ENCODE measurements at places on chromosomes 12 and 14. TPM values are rescaled to one million over a fixed set of nuclear protein-coding genes. Genes with fewer than 3 reads are reported as not detected.

DNA sequence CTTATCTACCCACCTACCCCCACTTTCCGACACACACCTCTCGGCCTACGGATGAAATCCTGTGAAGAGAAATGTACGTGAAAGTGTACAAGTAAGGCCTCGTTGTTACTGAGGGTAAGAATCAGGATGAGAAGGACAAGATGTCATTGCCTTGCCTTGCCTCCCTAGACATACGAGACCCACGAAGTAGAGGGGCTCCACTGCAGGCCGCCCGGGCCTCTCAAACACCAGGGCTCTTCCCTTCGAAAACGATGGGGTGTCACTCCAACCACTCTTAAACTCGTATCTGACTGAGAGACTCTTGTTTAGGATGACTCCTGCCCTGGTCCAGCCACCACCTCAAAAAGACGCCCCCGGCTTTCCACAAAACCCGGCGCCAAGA lies 498 bp downstream of the RACGAP1 start:
- no peak for DNase-seq

GRCh38 chr12:46663318-46663717 lies 162.5 kb downstream of the SLC38A4 start:
- no peak for DNase-seq

GRCh38 chr14:100783630-100784370 lies 42.1 kb upstream of the MEG3 start:
- DNase-seq, result no peak

Gene EPS8
- polyA plus RNA-seq, result 52.8 TPM

GRCh38 chr12:88693837-88694445 lies 113.7 kb upstream of the KITLG start:
- DNase-seq, result no peak

DNA sequence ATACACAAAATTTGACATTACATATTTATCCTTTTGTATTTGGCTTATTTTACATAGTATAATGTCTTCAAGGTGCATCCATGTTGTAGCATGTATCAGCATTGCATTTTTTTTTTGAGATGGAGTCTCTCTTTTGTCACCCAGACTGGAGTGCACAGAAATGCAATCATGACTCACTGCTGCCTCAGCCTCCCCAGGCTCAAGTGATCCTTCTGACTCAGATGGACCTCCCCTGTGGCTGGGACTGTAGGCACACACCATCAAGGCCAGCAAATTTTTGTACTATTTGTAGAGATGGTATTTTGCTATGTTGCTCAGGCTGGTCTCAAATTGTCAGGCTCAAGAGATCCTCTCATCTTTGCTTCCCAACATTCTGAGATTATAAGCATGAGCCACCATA lies 214.4 kb upstream of the ALG10B start:
- no peak for DNase-seq

Measured in muscle of back (tissue), 13 donors.